Skin of body (tissue), 3 donors: ENCODE measurements at places on chromosomes 3 and 15. TPM values are rescaled to one million over a fixed set of nuclear protein-coding genes. Genes with fewer than 3 reads are reported as not detected.

DNA sequence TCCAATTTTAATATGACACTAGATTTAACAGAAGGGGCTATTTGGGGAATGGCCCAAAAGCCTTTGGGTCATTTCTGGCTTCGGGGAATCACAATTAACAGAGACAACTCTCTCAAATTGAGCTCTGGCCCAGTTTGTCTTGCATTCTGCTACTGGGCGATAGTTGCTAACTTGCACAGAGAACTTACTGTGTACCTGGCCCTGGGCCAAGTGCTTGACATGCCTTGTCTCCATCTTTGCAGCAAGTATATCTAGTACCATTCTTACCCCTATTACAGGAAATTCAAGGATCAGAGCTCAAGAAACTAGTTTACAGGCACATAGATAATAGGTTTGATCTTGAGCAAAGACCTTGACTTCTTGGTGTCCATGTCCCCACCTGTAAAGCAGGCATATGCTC lies 175.7 kb downstream of the TMEM108 start:
- DNase-seq: no peak

DNA sequence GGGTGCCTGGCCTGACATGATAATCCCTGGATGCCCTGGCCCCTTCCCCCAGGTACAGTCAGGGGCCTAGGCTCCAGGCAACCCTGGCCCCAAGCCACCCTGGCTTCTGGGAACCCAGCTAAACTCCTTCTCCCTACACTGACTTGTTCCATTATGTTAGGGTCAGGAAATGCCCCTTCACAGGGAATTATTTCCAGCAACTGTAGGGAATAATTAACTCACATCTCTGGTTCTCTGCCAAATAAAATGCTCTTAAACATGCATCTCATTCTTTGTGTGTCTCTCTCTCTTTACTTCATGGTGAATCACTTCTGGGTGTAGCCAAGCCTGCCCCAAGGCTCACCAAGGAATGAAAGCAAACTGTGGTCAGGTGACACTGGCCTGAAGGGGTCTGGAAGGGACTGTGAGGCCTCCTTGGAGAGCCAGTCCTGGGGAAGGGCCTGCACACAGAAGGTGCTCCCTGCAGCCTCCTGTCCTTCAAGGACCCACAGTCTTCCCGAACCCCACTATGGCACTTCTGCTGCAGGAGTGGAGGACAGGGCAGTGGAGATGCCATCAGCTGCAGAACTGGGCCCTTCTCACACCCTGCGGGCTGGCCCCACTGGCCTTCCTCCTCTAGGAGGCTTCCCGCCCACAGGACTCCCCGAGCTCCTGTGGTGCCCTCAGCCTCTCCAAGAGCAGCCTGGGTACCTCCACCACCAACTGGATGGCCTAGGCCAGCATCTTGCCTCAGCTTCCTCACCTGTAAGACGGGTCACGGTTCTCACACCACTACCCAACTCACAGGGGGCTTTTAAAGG lies 17.6 kb downstream of the TKT start:
- no peak for DNase-seq

The GOLGA6L7 gene
- total RNA-seq: not detected

The THAP10 gene
- 2.1 TPM for total RNA-seq

DNA sequence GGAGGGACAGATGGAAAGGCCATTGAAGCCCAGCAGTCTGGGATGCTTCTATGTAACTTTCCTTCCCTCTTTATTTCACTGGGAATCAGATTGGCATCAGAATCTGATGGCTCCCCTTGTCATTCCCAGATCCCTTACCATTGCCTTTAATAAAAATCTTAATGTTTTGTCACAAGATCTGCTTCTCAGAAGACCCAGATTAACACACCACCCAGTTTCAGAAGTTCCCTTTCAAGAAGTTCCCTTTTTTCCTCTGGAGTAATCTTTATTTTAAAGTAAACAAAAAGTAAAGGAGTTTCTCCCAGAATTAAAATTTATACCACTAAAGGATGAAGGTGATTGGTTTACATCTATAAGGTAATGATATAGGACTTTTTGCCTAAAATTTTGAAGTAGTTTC lies 76.4 kb downstream of the UBR1 start:
- DNase-seq: no peak

DNA sequence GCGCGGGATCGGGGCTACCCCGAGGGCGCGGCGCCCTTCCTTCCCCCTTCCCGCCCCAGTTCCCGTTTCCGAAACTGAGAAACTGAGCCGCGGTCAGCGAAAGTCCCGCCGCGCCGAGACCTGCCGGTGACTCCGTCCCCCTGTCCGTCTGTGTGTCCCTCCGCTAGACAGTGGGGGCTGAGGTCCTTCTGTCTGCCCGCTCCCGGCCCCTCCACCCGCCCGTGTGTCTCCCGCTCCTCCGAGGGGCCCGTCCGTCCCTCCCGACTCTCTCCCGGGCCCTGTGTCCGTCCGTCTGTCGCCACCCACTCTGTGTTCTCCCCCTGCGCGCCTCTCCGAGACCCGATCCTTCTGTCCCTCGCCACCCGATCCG lies 426 bp downstream of the PRKCD start:
- DNase-seq: no peak

DNA sequence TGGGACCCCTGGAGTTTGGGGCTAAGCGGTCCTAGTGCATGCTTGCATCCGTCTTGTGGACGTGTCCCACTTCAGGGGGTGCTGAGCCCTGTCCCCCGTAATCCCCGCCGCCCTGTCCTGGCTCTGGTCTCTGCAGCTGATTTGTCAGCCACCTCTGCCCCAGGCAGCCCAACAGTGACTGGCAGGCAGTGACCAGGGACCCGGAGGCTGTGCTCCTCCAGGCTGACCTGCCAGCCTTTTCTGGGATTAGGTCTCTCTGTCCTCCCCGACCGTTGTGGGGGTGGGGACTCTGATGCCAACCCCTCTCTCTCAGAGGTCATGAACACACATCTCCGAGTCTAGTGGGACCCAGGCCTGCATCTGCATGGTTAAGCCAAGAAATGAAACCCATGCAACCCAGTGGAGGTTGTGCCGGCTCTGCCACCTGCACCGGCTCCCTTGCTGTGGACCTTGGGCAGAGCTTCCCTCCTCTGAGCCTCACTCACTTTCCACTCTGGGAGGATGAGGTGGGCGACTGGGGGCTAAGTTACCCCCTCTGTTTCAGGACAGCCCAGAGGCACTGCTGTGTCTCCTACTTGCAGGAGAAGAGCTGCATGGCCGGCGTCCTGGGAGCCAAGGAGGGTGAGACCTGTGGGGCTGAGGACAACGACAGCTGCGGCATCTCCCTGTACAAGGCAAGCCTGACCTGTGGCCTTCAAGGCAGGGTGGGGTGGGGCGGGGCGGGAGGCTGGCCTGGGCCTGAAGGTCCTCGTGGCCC lies 60.2 kb downstream of the FBLN2 start:
- no peak for DNase-seq

The NMB gene
- 1.2 TPM for total RNA-seq

DNA sequence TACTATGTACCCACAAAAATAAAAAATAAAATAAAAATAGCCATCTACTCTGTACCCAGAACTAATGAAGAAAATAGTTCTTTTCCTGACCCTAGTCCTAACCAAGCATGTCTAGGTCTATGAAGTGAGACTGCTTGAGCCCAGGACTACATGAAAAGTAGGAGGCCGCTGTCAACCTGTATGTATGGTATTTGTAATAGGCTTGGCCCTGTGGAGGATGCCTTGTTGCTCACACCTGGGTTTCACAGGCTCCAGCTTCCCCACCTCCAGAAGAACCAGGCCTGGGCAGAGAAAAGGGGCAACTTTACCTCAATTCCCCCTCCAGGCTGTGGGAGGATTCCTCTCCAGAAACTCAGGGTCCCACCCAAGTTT lies 6.8 kb upstream of the PKM start:
- DNase-seq: no peak

DNA sequence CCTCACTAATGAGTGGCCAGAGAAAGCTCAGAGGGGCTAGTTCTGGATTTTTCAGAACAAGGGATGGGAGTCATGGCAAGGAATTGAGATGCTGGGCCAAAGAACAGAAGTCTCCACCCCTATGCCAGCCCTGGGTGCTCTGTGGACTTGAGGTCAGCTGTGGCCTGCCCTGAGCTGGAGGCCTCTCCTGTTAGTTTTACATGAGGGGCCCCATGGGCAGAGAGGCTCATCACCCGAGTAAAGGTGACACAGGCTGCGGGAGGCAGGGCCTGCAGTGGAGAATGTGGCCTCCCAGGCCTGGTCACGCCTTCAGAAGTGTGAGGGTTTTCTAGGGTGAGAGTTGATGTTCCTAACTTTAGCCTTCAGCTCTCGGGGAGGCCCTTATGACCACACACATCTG lies 44.9 kb downstream of the ABHD5 start:
- DNase-seq: no peak

DNA sequence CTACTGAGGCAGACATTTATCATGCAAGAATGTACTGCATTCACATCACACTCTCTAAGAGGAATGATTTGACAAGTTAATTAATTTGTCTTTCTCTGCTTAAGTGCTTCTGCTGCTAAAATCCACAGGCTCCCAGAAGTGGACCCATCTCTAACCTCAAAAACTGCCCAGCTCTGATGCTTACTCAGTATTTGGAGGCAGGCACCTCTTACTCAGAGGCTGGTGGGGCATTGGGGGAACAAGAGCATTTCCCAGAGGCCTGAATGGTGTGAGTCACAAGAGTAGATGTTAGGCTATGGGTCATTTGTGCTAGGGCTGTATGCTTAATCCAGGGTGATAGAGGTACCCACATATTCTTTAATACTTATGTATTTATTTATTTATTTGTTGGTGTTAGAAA lies 34.4 kb upstream of the HCN4 start:
- DNase-seq: no peak

DNA sequence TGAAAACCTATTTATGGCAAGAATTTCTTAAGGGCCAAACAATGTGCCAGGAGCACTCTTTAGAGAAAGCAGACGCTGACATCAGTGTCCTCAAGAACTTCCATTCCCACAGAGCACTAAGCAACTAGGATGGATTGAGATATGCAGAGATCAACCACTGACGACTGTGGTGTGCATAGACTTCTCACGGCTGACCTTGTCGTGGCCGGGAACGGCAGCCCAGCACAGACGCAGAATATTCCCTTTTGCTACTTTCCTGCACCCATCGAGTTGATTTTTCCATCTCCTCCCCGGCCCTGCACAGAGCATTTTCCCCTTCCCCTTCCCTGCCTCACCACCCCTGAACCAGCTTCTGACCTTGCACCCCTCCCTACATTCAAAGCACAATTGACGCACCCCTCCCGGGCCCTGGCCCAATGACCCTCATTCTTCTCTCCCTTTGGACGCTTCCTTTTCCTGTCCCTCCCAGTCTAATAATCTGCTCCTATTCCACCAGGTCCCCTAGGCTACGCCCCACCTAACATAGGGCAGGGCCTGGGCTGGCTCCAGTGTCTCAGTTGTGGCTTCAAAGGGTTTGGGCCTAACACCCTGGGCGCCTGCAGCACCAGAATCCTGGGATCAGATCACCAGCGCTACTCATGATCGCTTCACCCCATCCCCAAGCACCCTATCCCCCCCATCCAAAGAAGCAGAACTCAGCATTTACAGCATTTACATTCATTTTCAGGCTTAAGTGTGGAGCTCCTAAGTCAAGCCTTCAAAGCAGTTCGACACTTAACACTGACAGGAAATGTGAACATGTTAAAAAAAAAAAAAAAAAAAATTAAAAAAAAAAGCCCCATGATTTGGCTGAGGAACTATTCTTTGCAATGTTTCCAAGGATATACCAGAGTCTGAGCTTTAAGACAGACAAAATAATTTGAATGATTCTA lies 151.2 kb downstream of the FOXP1 start:
- no peak for DNase-seq

GRCh38 chr3:124791142-124791541 lies 60.9 kb downstream of the UMPS start:
- DNase-seq: peak; percentile 92

- DNase-seq: no peak
These were observed 49.5 kb downstream of the EFCAB12 start for GRCh38 chr3:129378949-129379348.

The CILP gene
- total RNA-seq: 24.4 TPM

- DNase-seq: no peak
These were observed 68.6 kb downstream of the EXOG start for GRCh38 chr3:38564631-38565338.

DNA sequence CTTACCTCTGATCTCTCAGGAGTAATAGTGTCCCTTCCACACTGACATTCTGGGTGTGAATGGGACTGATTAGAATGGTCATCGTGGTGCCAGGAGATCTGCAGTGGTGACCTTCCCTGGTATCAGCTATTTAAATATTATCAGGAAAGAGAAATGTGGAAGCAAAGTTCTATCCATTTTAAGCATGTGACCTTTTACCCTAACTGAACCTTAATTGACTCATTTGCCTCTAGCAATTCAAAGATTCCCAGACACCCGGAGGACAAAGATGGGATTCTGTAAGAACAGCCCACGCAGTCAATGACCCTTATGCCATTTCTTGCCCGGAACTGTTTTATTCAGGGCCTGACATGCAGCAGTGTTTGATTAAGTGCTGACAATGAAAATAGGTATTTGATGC lies 10.3 kb downstream of the LIPC start:
- no peak for DNase-seq

DNA sequence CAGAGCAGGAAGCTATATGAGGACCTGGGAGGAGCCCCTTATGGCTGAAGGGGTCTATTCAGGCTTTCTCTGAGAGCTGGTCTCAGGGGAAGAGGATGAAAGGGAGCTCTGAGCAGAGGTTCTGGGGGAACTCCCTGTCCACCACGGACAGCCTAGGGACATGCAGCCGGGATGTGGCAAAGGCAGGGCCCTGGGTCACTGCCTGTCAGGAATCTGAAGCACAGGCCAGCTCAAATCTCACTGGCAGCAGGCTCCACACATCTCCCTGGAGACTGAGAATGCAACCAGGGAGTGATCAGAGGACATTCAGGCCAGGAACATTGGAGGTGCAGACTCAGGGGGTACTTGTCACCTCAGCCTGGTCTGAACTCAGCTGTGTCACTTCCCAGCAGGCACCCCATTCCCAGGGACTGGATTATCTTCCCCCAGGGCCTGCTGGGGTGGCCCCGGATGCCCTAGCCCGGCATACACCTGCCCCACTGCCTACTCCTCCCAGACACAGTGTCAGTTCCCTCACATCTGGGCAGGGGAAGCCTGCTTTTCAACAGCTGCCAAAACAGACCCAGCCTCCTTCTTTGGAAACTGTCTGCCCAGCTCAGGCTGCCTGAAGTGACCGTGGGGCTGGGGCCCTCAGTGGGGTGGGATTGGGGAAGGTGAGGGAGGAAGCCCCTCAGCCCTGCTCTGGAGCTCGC lies 18.3 kb upstream of the SEMA3F start:
- DNase-seq: no peak

The C2CD4A gene
- total RNA-seq: not detected

The KNG1 gene
- total RNA-seq: not detected

The GNAT1 gene
- 0.20 TPM for total RNA-seq

DNA sequence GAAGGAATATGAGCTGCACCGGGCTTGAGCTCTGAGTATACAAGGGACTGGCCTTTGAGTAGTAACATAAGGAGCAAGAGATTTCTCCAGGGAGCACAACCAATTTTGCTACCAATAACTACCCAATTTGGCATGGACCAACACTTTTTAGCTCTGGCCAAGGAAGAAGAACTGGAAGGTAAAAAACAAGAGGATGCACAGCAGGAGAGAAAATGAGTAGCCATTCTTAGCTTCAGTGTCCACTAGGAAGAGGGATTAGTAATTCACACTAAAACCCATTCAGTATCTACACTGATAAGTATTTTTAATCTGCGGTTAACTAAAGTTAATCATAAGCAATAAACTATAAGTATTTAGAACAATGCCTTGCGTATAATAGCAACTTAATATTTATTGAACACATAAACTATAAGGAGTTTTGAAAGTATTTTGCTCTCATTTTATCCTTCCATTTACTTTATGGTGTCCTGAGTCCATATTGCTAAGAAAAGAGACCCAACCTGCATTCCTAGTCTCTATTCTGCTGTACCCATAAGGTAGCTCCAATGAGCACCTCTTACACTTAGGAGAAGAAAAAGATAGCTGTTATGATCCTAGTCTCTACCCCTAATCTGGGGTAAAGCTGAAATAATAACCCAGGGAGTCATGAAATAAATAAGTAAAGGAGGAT lies 268.9 kb downstream of the IGSF11 start:
- DNase-seq: no peak
